ENCODE measurements at places on chromosomes 4 and X.

DNA sequence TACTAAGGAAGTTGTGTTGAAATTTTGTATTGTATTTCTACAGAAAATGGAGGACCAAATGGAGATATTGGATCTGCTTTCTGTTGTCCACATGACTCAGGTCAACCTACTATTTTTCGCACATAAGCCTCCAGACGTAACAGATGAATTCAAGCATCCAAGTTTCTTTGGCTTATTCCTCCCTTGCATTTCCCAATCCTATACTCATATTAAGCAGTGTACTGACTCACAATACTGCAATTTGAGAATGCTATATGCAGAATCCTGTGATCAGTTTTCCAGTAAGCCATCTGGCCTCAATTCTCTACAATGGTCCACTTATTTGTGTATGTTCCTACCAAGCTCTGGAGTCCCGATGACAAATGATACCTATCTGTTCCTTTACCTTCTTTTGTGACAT is 75.7 kb downstream of the ASB9 start:
- DNase-seq = no peak

DNA sequence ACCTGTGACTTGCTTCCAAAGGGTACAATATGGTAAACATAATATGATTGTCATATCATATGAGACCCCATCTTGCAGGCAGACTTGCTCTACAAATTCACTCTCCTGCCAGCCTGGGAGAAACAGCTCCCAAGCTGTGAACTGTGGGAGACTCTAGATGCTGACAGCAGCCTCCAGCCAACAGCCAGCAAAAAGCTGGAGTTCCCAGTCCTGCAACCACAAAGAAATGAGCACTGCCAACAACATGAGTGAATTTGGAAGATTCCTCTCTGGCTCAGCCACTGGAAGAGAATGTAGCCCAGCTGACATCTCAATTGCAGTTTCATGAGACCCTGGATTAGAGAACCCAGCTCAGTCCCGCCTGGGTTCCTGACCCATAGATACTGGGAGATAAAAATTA is 145.4 kb downstream of the QDPR start:
- no peak for DNase-seq

DNA sequence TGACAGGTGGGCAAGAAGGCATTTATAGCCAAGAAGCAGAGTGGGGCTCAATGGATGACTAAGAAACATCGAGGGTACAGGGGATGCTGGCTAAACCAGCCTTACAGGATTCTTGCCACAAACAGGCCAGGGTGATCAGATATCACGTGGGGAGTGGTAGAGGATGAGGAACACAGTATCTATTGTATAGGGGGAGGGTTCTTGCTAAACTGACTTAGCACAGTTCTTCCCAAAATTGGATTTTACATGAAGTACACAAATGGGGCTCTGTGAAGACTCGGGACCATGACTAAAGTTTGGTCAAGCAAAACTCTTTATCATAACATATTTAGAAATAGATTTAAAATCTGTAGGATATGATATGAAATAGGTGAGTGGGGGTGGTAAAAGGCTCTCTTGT is 144.0 kb upstream of the ATOH1 start:
- DNase-seq = no peak

- DNase-seq = no peak
Measured at GRCh38 chr4:153495480-153496193, 29.5 kb downstream of the TMEM131L start.

GRCh38 chrX:79147477-79147876 is 3.0 kb downstream of the GPR174 start:
- DNase-seq = no peak

DNA sequence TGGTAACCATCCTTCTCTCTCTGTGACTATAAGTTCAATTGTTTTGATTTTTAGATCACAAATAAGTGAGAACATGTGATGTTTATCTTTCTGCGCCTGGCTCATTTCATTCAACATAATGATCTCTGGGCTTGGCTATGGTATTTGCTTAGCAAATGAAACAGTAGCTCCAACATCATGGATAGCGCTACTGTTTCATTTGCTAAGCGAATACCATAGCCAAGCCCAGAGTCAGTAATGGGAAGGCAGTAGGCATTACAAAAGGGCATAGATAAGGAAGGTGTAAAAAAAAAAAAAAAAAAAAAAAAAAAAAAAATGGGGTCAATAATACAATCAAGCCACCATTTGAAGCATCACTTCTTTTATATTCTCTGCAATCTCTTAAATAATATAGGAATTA is 469.0 kb upstream of the ATOH1 start:
- DNase-seq = no peak

DNA sequence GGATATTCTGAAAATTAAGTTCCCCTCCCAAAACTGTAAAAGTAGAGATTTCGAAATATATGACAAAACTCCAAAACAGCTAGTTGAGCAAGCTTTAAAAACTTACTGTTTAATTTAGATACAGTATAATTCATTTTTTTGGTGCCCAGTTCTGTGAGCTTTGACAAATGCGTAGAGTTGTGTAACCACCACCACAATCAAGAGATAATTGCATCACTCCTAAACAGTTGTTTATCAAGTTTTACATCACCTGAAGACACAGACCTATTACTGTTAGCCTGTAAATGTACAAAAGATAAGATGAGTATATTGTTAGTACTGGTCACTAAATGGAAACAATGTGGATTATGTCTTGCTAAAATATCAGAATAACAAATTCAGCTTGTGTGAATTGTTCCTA is 62.3 kb downstream of the ALG13 start:
- no peak for DNase-seq

- DNase-seq = no peak
Measured at GRCh38 chrX:2500091-2500802, 529 bp downstream of the DHRSX start.

- DNase-seq = no peak
Measured at GRCh38 chr4:2795893-2796848, 3.3 kb downstream of the SH3BP2 start.

DNA sequence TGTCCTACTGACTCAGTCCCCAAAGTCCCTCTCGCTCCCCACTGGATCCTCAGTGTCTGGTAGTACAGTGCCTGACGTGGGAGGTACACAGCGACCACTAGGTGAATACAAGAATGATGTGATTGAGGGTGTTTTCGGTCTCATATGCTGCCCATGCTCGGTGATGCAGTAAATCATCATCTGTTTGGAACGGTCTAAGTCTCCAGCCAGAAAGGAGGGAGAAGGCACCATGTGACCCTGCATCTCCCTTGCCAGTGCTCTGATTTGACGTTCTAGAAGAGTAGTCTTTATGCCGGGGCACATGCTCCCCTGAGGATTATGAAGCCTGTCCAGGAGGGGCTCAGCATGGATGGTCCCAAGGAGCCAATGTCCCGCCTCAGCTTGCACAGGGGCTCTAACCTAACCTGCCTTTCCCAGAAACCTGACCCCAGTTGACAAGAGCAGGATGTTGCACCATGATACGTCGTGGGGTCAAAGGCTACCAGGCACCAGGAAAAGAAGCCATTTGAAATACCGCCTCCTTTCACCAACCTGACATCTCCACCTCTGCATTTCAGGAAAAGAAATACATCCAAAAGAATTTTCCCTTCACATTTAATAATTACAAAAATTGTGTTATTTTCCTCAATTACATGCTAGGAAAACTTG is 13.8 kb upstream of the PLXNB3 start:
- DNase-seq = no peak

DNA sequence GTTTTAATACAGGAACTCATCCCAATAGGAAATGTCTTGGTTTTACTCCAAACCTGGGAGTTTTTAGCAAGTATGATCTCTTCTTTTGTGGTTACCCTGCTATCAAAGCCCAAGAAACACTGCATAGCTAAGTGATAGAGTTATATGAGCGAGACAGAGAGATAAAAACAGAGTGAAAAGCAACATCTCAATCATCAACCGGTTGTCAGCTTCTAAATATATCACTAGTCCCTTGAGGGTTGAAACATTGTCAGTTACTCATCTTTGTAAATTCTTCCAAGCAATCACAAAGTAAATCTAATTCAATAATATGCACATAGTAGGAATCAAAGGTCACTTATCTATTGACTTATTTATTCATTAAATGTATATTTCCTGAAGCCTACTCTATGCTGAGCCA is 483.9 kb downstream of the IDS start:
- no peak for DNase-seq

DNA sequence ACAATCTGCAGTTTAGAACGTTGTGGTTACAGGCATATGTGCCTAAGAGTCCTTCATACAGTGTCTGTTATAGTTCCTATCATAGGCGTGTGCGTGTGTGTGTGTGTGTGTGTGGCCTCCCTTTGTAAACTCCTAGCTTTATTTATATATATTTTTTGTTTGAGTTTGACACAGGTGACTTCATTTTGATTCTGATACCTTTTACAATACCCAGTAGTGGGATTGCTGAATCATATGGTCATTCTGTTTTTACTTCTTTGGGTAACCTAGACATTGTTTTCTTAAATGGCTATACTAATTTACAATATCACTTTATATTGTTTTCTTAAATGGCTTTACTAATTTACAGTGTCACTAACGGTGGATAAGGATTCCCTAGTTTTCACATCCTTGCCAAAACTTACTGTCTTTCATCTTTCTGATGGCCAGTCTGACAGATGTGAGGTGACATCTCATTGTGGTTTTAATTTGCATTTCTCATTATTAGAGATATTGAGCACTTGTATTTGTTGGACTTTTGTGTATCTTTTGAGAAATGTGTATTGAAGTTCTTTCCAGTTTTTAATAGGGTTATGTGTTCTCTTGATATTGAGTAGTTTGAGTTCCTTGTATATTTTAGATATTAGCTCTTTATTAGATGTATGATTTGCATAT is 211.1 kb upstream of the NUDT6 start:
- DNase-seq = no peak

DNA sequence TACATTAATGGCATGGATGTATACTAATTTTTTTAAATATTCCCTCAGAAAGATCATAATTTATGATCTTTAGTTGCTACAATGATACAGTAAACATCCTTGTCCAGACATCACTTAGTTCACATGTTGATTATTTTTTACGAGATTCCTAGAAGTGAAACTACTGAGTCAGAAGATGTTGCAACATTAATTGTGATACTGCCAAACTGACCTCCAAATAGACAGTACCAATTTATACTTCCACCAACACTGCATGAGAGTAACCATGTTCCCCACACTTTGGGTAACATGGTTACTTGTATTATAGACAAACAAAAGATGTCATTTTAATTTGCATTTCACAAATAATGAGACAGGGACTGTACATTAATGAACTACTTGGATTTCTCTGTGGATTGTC is 19.6 kb downstream of the RCHY1 start:
- DNase-seq = no peak

- DNase-seq = no peak
Measured at GRCh38 chrX:69365755-69366154, 138.4 kb upstream of the NALF2 start.

DNA sequence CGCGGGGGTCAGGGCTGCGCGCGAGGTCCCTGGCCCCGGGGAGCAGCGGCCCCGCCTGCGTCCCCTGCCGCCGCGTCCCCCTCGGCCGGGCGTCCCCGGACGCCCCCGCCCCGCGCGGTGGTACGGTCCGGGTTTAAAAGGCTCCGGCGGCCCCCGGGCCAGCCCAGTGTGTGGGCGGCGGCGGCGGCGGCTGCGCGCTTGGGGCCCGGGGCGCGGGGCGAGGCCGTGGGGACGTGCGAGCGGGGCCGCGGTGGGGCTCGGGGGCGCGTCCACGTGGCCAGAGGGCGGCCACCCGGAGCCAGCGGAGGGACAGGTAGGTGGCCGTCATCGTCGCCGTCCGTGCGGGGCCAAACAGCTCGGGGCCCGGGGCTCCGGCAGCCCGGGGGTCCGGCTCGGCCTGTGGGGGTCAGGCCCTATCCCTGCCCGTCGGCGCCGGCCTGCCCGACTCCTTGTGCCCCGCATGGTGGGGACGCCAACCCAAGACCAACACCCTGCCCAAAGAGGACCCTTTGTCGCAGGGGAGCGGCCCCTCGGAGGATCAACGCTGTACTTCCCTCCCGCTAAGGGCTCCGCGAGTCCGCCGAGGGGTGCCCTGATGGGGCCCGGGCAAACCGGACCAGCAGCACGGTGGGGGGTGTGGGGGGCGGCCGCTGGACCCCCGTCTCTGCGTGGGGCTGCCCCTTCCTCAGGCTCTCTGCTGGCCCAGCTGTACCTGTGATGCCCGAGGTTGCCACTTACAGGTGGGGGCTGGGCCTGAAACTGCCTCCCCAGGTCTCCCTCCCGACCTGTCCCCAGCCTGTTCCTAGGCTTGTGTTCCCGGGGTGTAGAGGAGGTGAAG is at the start of gene PLXNA3:
Gene PLXNA3 (plus strand): TSS at position 166 of the 838 bp plus-strand sequence. CDS start 1,903 bp downstream, outside the sequence.
- peak; percentile 44 for DNase-seq

DNA sequence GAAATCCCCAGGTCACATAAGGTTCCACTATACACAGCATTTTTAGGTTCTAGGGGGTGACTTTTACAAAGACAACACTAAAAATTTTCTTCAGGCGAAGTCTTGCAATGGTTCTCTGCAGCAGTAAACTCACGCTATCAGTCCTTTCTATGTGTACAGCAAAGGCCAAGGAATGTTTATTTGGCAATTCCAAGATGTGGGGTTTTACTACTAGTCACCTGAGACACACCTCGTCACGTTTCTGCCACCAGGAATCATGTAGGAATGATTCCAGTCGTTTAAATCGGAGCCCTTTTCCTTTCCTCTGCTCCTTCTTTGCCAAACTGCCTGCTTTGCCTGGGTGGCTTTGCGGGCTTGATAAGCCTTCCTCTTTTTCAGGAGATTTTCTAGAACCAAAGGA is 75.9 kb upstream of the ENPEP start:
- no peak for DNase-seq

DNA sequence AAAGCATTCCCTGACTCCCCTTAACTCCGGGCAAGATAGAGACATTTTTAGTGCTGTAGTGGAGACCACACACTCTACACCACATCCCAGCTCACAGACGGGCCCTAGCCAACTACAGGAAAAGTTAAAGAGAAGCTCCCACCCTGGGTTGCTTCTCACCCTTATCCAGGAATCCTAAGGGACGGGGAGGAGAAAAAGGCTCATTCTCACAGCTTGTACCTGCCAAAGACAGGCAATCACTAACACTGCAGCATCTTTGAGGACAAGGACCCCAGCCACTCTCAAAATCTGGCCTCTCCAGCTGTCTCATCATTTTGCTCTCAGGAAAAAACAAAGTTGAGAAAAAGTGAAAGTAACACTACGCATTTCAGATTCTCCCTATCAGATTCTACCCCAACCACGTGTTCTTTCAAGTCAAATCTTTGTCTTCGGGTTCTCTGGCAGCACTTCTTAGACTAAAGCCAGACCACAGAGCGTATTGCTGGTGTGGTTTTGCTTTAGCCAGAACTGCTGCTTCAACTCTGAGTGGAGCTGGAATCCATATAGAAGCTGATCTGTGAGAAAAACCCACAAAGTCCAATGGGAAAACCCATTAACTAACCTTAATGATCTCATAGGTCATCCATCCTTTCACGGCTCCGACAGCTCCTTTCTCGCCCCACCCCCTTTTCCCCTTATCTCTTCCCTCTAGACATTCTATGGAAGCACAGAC is 605.9 kb upstream of the DIPK2B start:
- peak; percentile 65 for DNase-seq

DNA sequence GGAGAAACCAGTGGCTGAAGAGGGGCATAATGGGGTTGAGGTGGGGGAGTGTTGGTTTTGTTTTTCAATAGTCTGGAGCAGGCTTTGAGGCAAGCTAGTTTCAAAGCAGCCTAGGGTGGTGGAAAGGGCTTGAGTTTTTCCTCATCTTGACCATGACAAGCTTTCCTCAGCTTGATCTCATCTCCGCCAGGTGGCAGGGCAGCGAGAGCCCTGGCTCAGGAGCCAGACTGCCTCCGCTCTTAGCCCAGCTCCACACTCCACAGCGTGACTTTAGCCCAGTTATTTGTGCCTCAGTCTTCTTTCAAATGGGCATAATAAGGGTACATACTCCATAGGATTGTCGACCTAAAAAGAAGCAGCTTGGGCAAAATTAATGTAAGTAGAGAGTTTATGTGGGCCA is 29.9 kb upstream of the SOWAHD start:
- DNase-seq = no peak
